ENCODE measurements at places on chromosomes 1 and 21. TPM values are rescaled to one million over a fixed set of nuclear protein-coding genes. Genes with fewer than 3 reads are reported as not detected.

- no peaks in the 10 kb centered on the region for H3K36me3 ChIP-seq
- no peak overlapping the region for H3K4me3 ChIP-seq
- no peaks in the 10 kb centered on the region for H3K4me1 ChIP-seq
- DNase-seq, result no peak
- no peak overlapping the region for H3K27ac ChIP-seq
Observed at GRCh38 chr1:26538480-26539412, 9.2 kb downstream of the RPS6KA1 start.

GRCh38 chr1:226466296-226466695 lies 58.4 kb upstream of the PARP1 start:
- no peaks in the 10 kb centered on the region for H3K4me1 ChIP-seq
- H3K27me3 ChIP-seq, result no peaks in the 10 kb centered on the region
- H3K36me3 ChIP-seq, result no peaks in the 10 kb centered on the region
- DNase-seq, result no peak
- H3K27ac ChIP-seq, result no peak overlapping the region

Gene CELA2A
- total RNA-seq, result not detected

DNA sequence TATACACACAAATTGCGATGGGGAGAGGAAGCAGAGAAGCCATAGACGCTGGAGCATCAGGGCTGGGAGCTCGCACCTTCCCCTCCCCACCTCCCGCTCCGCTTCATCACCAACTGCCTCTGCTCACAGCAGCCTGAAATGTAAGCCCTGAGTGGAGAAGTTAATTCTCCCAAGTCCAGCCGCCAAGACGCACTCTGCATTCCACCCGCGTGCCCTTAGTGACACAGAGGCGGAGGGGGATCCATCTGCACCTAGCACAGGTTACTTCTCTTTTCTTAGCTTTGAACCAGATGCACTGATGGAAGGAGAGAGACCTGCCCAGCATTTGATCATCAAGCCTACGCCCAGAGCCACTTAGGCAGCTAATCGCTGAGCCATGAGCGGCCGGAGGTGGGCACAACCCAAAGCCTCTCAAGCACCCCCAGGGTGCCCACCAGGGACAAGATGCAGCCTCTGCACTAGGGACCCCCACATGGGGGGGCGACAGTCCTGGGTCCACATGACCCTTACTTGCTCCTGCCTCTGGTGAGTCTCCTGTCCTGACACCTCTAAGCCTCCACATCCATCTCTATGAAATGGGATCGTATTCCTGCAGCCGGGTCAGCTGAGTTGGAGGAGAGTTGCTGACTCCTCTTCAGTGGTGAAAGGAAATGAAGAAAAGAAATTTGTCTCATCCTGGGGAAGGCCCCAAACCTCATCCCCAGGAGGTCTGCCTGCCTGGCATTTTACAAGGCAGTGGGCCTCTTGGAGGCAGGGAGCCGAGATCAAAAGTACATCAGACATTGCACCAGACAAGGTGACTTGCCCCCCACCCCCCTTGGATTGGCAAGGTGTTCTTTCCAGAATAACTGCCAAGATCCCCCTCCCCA lies 316.2 kb downstream of the MATN1 start:
- no peaks in the 10 kb centered on the region for H3K36me3 ChIP-seq
- H3K27ac ChIP-seq, result no peak overlapping the region
- H3K4me1 ChIP-seq, result no peaks in the 10 kb centered on the region
- DNase-seq, result peak; percentile 54

- H3K4me3 ChIP-seq, result no peak overlapping the region
- H3K27me3 ChIP-seq, result no peaks in the 10 kb centered on the region
- no peak for DNase-seq
Observed at GRCh38 chr1:102182603-102183260, 186.0 kb upstream of the OLFM3 start.

Gene PLEKHN1
- total RNA-seq, result 1.2 TPM

DNA sequence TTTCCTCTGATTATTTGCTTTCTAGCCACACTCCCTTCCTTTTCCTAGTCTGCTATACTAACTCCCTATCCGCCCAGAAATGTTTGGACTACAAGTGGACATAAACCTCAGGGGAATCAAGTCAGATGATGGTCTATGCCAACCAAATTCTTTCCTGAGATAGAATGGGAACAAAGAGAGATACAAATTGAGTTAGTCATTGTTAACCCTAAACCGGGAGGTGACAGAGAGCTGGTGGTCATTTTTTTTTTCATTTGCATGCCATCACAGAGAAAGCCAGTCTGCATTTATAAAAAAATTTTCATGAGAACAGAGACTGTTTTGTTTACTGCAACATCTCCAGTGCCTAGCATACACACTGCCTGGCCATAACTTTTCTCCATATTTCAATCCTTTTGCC lies 35.0 kb downstream of the MYSM1 start:
- H3K4me1 ChIP-seq, result no peaks in the 10 kb centered on the region
- no peaks in the 10 kb centered on the region for H3K27me3 ChIP-seq
- DNase-seq, result no peak
- no peak overlapping the region for H3K27ac ChIP-seq
- no peak overlapping the region for H3K4me3 ChIP-seq

Gene SPRR3
- 0.75 TPM for total RNA-seq

GRCh38 chr1:209633335-209633997 lies 18.8 kb downstream of the LAMB3 start:
- no peaks in the 10 kb centered on the region for H3K4me1 ChIP-seq
- no peaks in the 10 kb centered on the region for H3K36me3 ChIP-seq
- no peaks in the 10 kb centered on the region for H3K27me3 ChIP-seq

DNA sequence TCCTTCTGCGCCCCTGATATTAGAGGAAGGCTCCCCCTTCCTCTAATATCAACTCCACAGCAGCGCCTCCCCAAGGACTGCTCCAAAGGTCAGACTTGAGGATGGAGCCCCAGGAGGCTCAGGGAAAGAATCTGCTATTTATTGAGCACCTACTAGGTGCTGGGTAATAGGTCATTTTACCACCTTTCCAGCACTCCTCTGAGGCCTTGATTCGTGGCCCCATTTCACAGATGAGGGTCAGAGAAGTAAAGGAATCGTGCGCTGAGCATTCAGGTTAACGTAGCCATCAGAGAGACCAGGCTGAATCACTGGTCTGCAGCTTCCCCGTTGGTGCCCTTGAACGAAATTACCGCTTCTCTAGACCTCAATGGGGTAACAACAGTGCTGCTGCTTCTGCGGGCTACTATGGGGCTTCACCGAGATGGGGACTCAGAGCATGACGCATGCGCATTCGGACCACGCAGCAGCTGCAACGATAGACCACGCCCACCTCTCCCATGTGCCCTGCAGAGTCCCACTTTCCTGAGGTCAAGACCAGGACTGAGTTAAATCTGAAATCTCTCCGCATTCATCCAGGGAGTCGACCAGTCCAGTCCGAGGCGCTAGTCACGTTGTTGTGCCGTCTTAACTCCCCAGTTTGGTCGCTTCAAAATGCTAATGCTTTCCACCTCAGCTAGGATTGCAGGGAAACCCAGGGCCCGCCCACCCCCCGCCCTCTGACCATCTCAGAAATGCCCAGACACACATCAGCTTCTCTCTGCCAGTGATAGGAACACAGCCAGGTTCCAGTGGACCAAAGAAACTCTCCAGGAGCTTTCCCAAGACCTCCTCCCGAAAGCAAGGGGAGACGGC lies 12.9 kb downstream of the CAMK2N1 start:
- H3K36me3 ChIP-seq, result no peaks in the 10 kb centered on the region
- H3K27ac ChIP-seq, result no peak overlapping the region
- DNase-seq, result no peak
- no peak overlapping the region for H3K4me3 ChIP-seq

GRCh38 chr1:246274186-246274585 lies 232.9 kb downstream of the SMYD3 start:
- H3K36me3 ChIP-seq, result no peaks in the 10 kb centered on the region
- DNase-seq, result no peak
- H3K27ac ChIP-seq, result no peak overlapping the region
- no peaks in the 10 kb centered on the region for H3K4me1 ChIP-seq
- no peaks in the 10 kb centered on the region for H3K27me3 ChIP-seq

GRCh38 chr1:43448955-43449707 lies 4.6 kb downstream of the HYI start:
- no peak overlapping the region for H3K4me3 ChIP-seq
- H3K4me1 ChIP-seq, result no peaks in the 10 kb centered on the region
- no peak overlapping the region for H3K27ac ChIP-seq
- H3K27me3 ChIP-seq, result no peaks in the 10 kb centered on the region

Gene SELL
- total RNA-seq, result 10.3 TPM

DNA sequence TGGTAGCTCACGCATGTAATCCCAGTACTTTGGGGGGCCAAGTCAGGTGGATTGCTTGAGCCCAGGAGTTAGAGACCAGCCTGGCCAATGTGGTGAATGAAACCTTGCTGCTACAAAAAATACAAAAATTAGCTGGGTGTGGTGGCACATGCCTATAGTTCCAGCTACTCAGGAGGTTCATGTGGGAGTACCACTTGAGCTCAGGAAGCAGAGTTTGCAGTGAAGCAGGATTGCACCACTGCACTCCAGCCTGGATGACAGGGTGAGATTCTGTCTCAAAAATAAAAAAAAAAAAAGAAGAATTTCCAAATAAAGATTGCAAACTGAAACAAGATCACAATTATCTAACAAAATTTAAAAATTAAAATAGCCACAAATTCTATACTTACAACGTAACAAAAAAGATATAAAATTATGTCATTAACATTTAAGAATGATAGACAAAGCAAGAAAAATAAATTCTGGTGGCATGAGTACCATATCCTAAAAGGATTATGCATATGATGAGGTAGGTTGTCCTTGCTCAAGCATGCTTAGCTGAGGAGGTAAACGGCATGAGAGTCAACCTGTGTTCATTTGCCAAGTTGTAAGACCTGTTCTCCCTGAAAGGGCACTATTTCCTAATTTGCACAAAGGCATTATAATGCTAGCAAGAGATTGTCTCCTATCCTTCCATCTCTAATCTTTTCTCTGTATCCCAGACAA lies 20.2 kb downstream of the IPP start:
- no peaks in the 10 kb centered on the region for H3K27me3 ChIP-seq
- H3K36me3 ChIP-seq, result peaks cover 2% of the 10 kb centered on the region
- no peak overlapping the region for H3K4me3 ChIP-seq
- no peak overlapping the region for H3K27ac ChIP-seq
- DNase-seq, result no peak

DNA sequence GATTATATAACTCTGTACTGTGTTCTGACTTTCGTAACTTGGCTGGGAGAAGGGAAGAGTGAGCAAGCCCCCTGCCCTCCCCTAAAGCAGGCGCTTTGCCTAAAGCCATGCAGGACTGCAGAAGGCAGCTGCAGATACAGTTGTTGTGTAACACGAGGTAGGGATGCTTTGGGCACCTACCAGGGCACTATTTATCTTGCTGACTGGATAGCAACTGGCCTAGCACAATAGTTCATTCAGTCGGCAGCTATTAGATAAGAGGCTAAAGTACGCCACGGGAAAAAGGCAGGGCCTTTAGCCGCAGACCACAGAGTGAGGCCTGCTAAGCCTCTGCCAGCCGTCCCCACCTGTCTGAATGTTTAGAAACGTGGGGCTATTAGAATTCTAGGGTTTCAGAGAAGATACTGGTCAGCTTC lies 80.9 kb downstream of the TTC3 start:
- no peak overlapping the region for H3K4me3 ChIP-seq
- H3K36me3 ChIP-seq, result no peaks in the 10 kb centered on the region
- no peak overlapping the region for H3K27ac ChIP-seq

- no peak overlapping the region for H3K4me3 ChIP-seq
- no peak for DNase-seq
- H3K27me3 ChIP-seq, result no peaks in the 10 kb centered on the region
- H3K27ac ChIP-seq, result no peak overlapping the region
- H3K4me1 ChIP-seq, result no peaks in the 10 kb centered on the region
Observed at GRCh38 chr1:21510885-21511578, 1.8 kb downstream of the ALPL start.

GRCh38 chr1:107140703-107141490 lies at the start of gene NTNG1:
Gene NTNG1 (plus strand): TSS chr1:107141039.
- no peaks in the 10 kb centered on the region for H3K27me3 ChIP-seq
- H3K27ac ChIP-seq, result no peak within 1 kb of the TSS
- no peaks in the 10 kb centered on the region for H3K36me3 ChIP-seq
- DNase-seq, result peak; percentile 75
- peak within 1 kb of the TSS; percentile 84 for H3K4me3 ChIP-seq
